OCI-LY7 (cell line): ENCODE measurements at places on chromosomes 13 and 19. TPM values are rescaled to one million over a fixed set of nuclear protein-coding genes. Genes with fewer than 3 reads are reported as not detected.
A peak's percentile ranks its signal among the peaks of the same experiment; 100 is the strongest.

CYP2F1 gene
- total RNA-seq: not detected in 2 replicates

FFAR2 gene
- not detected in 2 replicates for total RNA-seq

RASIP1 gene
- total RNA-seq: 0.31 and 0.36 TPM in 2 replicates

INSR gene
- 74.0 and 83.0 TPM in 2 replicates for total RNA-seq

ELANE gene
- total RNA-seq: not detected in 2 replicates

SMAD9 gene
- 10.3 and 13.1 TPM in 2 replicates for total RNA-seq

NDUFA7 gene
- total RNA-seq: 103 and 106 TPM in 2 replicates

PEAK3 gene
- total RNA-seq: 0.18 TPM in 1 of 2 replicates, not detected in the other

ZNF417 gene
- 20.6 and 24.0 TPM in 2 replicates for total RNA-seq

SIGLECL1 gene
- not detected in 2 replicates for total RNA-seq

KLF12 gene
- 40.1 and 41.9 TPM in 2 replicates for total RNA-seq

LRP3 gene
- not detected in 2 replicates for total RNA-seq

IL12RB1 gene
- 26.0 and 41.7 TPM in 2 replicates for total RNA-seq

ZNF578 gene
- total RNA-seq: not detected in 2 replicates

SIGLEC14 gene
- not detected in 2 replicates for total RNA-seq

ZNF729 gene
- not detected in 2 replicates for total RNA-seq

CDX2 gene
- total RNA-seq: not detected in 2 replicates

SYT3 gene
- 0.17 and 0.33 TPM in 2 replicates for total RNA-seq

TNFSF9 gene
- 16.1 and 20.9 TPM in 2 replicates for total RNA-seq

GRCh38 chr19:33705860-33706259 is 84.1 kb downstream of the CHST8 start:
- DNase-seq: no peak

- peak; percentile 58 for DNase-seq
Measured at GRCh38 chr19:30649934-30650614, 277.9 kb downstream of the ZNF536 start.

GRCh38 chr13:26262156-26262555 is 8.2 kb downstream of the CDK8 start:
- no peak for DNase-seq

GRCh38 chr13:47484548-47484947 is 516.5 kb downstream of the SUCLA2 start:
- DNase-seq: no peak

DNA sequence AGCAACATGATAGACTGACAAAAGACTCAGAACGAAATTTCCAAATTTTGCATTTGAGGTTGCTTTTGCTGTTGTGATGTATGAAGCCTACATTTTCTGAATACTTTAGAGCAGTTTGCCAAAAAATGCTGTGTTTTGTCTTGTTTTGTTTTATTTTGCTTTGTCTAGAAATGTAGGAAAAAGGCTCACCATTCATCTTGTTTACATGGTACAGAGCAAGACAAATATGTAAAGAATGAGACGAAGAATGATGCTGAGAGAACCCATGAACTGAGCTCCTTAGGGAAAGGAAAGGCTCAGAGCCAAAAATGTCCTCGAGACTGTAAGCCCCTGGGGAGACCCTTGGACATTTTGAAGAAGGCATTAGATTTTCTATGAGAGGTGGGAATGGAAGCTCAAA is 6.8 kb upstream of the SPART start:
- DNase-seq: no peak

DNA sequence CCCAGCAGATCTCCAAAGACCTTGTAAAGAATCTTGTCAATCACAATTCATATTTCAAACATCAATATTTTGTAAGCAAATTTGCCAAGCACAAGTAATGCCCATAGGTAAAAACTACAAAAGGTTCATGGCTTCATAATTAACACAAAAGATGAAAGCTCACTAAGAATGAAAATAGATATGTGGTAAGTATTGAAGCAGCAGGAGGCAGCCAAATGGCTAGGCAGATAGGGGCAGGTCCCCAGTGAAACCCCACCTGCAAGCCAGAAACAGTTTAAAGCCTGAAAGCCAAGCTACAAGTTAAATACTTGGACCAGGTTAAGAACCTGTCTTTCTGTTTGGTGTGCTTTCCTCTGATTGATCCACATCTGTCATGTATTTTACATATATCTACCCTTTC is 942.6 kb upstream of the SPRY2 start:
- no peak for DNase-seq

DNA sequence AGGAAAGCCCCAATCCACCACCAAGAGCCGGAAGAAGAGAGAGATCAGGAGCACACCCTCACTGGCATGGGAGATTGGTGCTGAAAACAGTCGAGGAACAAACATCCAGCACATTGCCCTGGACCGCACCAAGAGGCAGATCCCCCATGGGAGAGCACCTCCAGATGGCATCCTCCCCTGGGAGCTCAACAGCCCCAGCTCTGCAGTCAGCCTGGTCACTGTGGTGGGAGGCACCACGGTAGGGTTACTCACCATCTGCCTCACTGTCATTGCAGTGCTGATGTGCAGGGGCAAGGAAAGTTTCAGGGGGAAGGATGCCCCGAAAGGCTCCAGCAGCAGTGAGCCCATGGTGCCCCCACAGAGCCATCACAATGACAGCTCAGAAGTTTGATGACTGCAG is 110.2 kb downstream of the STOML3 start:
- DNase-seq: no peak

DNA sequence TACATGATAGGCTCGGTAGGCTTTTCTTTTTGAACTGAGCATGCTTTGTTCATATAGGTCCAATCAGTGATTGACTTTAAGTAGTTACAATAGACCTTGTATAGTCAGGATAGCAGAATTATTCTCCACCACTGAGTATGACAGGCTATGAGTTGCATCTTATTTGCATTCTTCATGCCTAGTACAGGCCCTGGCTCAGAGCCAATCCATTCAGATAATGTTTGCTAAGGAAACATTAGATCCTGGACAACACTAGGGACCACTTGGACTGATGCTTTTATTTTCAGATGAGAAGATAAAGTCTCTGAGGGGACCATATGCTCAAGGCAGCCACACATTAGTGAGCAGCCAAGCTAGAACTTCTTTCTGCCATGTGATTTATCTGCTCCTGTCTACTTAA is 133.9 kb downstream of the KL start:
- no peak for DNase-seq

- DNase-seq: no peak
Measured at GRCh38 chr13:50071379-50071778, 56.1 kb downstream of the KCNRG start.

GRCh38 chr13:98997738-98998641 is 20.1 kb upstream of the DOCK9 start:
- no peak for DNase-seq

- no peak for DNase-seq
Measured at GRCh38 chr19:43332058-43332922, 21.2 kb upstream of the CD177 start.

DNA sequence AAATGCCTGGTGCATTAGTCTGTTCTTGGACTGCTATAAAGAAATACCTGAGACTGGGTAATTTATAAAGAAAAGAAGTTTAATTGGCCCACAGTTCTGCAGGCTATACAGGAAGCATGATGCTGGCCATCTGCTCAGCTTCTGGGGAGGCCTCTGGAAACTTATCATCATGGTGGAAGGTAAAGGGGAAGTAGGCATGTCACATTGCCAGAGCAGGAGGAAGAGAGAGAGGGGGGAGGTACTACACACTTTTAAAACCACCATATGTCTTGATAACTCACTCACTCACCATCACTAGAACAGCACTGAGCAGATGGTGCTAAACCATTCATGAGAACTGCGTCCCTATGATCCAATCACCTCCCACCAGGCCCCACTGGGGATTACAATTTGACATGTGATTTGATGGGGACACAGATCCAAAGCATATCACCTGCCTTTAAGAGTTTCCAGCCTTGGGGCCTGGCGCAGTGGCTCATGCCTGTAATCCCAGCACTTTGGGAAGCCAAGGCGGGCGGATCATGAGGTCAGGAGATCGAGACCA is 219.0 kb downstream of the KATNAL1 start:
- DNase-seq: no peak

GRCh38 chr19:14471436-14472187 is 3.5 kb downstream of the PTGER1 start:
- DNase-seq: no peak

DNA sequence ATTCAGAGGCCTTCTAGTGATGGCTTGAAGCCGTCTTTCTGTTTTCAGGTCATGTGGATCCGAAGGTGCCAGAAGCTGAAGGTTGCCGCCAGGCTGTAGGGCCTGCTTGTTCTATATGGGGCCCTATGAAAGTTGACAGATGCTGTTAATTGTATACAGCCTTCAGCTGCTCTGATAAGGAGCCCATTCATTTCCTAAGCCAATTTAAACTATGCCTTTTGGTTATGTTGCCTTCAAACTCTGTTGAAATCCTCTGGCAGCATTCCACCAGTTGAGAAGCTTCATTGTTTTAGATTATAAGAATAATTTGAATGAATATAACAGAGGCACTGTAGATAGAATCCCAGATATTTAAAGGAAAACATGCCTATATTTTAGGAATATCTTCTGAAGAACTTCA is 34.4 kb downstream of the RAP2A start:
- DNase-seq: no peak

GRCh38 chr19:49546825-49547565 is 19.2 kb downstream of the RCN3 start:
- DNase-seq: peak; percentile 84

DNA sequence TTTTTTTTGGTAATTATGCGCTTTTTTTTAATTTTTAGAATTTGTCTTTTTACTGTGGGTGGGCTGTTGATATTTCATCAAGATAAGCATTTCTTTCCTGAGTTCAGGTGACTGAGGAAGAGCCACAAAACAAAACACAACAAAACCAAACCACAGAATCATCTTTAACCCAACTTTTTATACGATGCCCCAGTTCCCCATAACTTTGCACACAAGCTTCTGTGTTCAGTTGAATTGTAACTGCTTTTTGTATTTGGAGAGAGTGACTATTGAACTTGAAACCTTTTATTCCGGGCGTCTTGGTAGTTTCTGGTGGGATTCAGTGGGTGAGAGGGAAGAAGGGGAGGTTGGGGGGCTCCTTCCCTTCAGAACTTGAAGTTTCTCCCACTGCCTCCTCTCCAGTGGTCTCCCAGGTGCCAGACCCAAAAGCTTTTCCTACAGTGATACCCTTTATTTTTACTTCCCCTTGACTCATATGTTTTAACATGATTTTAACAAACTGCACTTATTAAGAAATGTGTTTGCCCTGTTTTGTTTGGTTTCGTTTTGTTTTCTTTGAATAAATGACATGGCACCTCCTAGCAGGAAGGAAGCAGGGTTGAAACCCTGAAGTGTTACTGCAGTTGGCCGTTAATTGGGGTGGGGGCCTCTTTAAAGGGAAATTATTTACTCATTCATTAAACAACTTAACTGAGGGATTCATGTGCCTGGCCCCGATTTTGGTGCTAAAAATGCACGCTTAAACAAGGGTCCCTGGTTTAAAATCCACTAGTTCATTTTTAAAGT is 2.7 kb upstream of the CCDC97 start:
- no peak for DNase-seq

DNA sequence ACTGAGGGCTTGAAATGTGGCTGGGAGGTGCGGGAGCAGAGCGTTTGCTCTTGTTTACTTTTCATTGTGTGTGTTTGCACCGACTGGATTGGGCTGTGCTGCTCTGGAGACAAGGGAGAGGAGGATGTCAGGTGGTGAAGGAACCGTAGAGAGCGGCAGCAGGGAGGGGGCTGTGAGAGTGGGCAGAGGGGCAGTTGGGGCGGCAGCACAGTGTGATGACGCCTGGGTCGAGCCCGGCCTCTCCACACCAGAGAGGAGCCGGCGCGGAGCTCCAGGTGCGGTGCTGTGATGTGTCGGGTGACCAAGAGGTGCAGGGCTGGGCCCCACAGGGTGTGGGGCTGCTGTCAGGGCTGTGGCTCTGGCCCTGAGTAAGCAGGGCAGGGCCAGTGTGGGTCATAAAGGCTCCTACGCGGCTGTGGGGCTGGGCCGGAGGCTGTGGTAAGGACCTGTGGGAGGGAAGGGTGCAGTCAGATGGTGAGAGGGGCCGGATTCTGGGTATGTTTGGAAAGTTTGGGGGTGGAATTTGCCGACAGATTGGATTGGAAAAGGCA is 10.5 kb downstream of the NAXD start:
- DNase-seq: no peak

- no peak for DNase-seq
Measured at GRCh38 chr13:91714855-91715254, 316.4 kb downstream of the GPC5 start.

- no peak for DNase-seq
Measured at GRCh38 chr13:79874396-79875360, 393.7 kb downstream of the NDFIP2 start.

GRCh38 chr19:11639245-11639601 is 41.9 kb downstream of the ZNF627 start:
- DNase-seq: peak; percentile 7

DNA sequence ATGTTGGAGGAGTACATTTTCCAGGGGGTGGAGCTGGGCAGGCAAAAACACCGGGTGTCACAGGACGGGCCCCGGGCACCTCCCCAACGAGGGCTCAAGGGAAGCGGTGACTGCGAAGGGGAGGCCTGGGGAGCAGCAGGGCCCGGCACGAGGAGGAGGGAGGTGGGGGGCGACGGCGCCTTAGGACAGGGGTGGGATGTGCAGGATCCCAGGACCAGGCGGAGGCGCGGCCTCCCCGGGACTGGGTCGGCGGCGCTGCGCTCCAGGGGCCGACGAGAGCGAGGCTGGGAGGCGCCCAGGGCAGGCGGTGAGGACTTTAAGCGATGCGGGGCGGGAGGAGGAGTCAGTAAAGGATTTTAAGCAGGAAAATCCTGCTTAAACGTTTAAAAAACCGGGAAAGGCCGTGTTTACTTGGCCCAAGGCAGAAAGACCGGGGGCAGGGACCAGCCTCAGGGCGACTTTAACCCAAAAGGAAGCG is 427 bp downstream of the ZNF160 start:
- DNase-seq: peak; percentile 63

DNA sequence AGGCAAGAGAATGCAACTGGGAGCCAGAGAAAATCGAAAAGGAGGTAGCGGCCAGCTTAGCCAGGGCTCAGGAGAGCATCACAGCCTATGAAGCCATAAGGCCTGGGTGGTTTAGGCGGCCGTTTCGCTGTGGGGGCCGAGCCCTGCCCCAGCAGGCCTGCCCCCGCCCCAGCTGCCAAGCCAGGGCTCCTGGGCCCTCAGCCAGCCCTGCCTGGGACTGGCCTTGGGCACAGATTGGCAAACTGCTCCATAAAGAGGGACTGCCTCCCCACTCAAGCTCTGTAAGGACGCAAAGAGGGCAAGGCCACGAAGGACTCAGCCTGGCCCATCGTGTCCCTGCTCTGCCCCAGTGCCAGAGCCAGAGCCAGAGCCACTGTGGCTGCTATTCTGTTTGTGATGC is 10.2 kb downstream of the ZNF653 start:
- DNase-seq: no peak

DNA sequence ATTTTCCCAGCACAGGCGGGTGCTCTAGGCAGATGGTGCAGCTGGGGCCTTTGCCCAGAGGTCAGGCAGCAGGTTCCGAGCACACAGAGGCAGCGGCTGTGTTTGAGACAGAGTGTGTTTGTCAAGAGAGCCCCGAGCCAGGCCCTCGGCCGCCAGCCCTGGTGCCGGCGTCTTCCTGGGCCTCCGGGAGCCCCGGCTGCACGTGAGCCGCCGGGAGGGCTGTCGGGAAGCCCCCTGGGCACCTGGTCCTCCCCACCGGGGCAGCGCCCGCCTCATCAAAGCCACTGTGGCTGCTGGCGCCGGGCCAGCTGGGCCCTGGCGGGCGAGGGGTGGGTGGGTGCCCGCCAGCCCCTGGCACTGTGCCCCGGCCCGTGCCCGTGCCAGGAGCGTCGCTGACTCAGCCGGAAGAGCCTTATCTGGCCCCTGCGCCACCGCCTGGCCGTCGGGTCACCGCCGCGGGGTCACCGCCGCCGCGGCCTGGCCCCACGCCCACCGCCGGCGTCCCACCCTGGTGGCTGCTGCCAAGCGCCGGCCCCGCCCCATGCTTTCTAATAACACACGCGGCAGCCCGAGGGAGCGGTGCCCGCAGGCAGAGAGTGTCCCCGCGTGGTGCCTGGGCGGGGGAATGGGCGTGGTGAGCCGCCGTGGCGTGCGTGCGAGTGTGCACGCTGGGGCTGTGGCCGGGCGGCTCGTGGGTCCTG is 14.9 kb downstream of the ARID3A start:
- DNase-seq: no peak
